ENCODE measurements at places on chromosomes 7 and 10. TPM values are rescaled to one million over a fixed set of nuclear protein-coding genes. Genes with fewer than 3 reads are reported as not detected.
A peak's percentile ranks its signal among the peaks of the same experiment; 100 is the strongest.

DNA sequence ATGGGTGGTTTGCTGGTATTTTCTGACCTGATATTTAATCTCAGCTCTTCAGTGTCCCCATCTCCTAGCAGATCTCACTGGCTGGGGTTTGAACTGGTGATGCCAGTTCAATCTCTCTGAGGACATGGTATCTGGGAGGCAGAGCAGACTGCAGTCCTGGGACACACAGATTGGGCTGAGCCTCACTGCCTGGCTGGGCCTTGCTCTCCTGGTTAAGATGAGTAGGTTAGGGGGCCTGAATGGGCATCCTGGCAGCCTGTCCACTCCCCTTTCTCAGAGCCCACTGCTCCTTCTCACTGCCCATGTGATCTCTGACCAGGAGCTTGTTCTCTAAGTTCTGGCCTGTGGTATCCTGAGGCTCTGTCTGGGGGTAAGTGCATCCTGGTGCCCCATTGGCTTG is 363.4 kb downstream of the GLRX3 start:
- H3K27ac ChIP-seq: no peak overlapping the region
- DNase-seq: no peak
- H3K4me1 ChIP-seq: no peaks in the 10 kb centered on the region

CYP3A4 gene
- total RNA-seq: 43.4 TPM

FAM13C gene
- total RNA-seq: 3.1 TPM

- peak; percentile 63 for DNase-seq
- no peak overlapping the region for H3K27ac ChIP-seq
- H3K4me1 ChIP-seq: peaks cover 37% of the 10 kb centered on the region
- peaks cover 95% of the 10 kb centered on the region for H3K27me3 ChIP-seq
These were observed 799 bp downstream of the VAX1 start for GRCh38 chr10:117137031-117137910.

TMEM213 gene
- total RNA-seq: 0.03 TPM

- H3K27me3 ChIP-seq: no peaks in the 10 kb centered on the region
- H3K4me3 ChIP-seq: no peak overlapping the region
- no peak overlapping the region for H3K27ac ChIP-seq
- H3K36me3 ChIP-seq: no peaks in the 10 kb centered on the region
- no peak for DNase-seq
These were observed 461.9 kb upstream of the KLF6 start for GRCh38 chr10:4246881-4247358.

GRCh38 chr10:131816941-131817700 is 83.7 kb upstream of the PPP2R2D start:
- H3K4me3 ChIP-seq: no peak overlapping the region
- H3K4me1 ChIP-seq: no peaks in the 10 kb centered on the region
- no peaks in the 10 kb centered on the region for H3K27me3 ChIP-seq
- H3K27ac ChIP-seq: no peak overlapping the region

Measured in hepatocyte (in vitro differentiated cells).